ENCODE measurements at places on chromosomes 1 and 21.

- DNase-seq: no peak
Observed at GRCh38 chr21:15539376-15539775, 190.4 kb upstream of the USP25 start.

DNA sequence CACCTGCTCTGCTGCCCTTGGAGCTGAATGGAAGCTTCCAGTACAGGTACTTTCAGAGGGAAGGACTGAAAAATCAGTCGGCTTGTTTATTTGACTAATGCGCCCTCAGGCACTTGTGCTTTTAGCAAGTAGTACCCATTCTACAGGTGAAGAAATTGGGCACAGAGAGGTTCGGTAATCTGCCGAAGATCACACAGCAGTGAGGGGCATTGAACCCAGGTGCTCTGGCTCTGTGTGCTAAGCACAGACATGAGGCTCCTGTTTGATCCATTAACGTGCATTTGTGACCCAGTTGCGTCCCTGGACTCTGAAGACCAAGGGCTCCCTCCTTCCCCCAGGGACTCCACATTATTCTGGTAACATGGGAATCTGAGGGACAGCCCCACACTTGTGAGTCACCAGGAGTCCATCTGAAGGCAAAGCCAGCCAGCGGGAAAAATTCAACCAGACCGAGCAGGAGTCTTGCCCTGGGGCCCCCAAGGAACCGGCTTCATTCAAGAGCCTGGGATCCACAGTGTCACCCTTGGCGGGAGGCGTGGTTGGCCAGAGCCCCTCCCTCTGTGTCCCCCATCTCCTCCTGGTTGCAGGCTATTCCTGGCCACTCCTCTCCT lies 192.4 kb upstream of the ARHGEF16 start:
- DNase-seq: no peak

- no peak for DNase-seq
Observed at GRCh38 chr1:174839211-174839610, 160.5 kb upstream of the CACYBP start.

DNA sequence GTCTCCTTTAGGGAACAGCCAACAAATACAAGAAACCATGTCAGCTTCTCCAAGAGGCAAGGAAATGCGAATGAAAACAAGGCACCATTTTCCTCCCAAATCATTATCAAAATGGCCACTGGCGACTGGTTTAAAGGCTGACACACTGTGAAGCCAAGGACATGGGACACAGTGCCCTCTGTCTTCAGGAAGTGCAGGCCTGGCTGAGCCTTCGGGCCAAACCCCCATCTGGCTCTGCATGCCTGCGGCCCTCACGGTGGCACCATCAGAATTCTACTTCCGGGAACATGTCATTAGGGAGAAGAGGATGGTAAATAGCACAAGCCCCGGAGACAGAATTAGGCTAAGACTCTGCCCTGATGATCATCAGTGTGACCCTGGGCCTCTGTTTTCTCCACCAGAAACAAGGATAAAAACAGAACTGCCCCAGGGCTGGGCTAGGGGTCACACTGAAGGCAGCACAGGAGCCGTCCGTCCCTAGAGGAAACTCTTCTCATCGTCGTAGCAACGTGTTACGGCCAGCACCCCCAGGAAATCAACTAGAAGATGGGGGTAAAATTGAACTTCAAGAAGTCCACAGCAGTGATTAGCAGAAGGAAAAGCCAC lies 103.5 kb downstream of the NPHP4 start:
- no peak for DNase-seq

GRCh38 chr1:63918418-63918945 lies 144.7 kb downstream of the ROR1 start:
- no peak for DNase-seq

GRCh38 chr1:76430531-76430930 lies 356.0 kb downstream of the ST6GALNAC3 start:
- no peak for DNase-seq

DNA sequence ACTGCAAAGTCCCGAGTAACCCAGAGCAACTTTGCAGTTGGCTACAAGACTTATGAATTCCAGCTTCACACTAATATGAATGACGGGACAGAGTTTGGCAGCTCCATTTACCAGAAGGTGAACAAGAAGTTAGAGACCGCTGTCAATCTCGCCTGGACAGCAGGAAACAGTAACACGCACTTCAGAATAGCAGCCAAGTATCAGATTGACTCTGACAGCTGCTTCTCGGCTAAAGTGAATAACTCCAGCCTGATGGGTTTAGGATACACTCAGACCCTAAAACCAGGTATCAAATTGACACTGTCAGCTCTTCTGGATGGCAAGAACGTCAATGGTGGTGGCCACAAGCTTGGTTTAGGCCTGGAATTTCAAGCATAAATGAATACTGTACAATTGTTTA lies 66.8 kb downstream of the ACBD6 start:
- no peak for DNase-seq

DNA sequence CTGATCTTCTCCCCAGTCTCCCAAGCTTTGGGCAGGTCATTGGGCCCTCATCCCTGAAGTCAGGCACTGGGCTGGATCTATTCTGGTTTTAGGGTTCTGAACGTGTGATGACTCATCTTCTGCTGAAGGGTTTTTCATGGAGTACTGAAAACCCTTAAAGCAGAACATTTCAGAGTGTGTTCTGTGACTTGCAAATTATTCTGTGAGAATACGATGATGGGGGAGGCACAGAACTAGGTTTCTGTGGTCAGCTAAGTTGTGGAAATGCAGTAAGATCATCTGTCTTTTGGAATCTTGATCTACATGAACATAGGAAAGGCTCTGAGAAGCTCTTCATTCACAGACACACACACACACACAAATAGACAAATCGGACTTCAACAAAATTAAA lies 46.2 kb downstream of the NAV1 start:
- no peak for DNase-seq

DNA sequence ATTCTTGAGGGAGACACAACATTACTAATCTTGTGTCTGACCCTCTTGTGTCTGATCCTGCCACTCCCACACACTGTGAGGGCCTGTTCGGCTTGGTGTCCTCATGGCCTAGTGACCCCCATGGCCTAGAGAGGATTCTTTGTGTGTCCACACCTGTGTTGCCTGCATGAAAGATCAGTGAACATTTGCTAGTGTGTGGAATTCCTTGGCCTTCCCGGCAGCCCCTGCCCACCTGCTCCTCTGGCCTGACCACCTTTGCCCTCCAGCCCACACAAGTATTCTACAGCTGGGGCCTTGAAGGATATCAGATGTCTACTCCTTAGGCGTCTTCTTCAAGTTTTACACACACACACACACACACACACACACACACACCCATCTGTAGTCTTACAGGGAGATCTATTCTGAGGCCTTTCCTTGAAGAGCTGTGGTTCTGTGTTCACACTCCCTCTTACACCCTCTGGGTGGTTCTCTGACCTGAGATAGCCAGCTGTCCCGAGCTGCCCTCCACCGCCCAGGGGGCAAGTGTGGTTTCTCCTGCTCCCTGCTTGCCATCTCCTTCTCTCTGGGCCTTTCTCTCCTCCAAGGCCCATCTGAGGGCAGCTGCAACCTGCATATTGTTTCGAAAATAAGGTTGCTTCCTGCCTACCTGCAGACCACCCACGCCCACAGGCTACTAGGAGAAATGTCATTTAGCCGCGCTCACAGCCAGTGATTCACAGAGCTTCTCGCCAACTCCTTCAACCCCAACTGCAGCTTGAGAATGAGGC lies 45.4 kb downstream of the CD247 start:
- DNase-seq: no peak

- DNase-seq: no peak
Observed at GRCh38 chr1:232980355-232980978, 30.1 kb downstream of the NTPCR start.

GRCh38 chr1:15578921-15579682 lies 5.7 kb downstream of the AGMAT start:
- DNase-seq: no peak

- DNase-seq: no peak
Observed at GRCh38 chr1:237650809-237651208, 239.9 kb downstream of the ZP4 start.

- DNase-seq: no peak
Observed at GRCh38 chr1:38773483-38773882, 86.1 kb downstream of the RRAGC start.
